ENCODE measurements at places on chromosomes 4 and X.

GRCh38 chrX:115690511-115691216, 129.7 kb downstream of the PLS3 start:
- no peak for DNase-seq

GRCh38 chr4:41176340-41176739, 38.0 kb downstream of the APBB2 start:
- no peak for DNase-seq

DNA sequence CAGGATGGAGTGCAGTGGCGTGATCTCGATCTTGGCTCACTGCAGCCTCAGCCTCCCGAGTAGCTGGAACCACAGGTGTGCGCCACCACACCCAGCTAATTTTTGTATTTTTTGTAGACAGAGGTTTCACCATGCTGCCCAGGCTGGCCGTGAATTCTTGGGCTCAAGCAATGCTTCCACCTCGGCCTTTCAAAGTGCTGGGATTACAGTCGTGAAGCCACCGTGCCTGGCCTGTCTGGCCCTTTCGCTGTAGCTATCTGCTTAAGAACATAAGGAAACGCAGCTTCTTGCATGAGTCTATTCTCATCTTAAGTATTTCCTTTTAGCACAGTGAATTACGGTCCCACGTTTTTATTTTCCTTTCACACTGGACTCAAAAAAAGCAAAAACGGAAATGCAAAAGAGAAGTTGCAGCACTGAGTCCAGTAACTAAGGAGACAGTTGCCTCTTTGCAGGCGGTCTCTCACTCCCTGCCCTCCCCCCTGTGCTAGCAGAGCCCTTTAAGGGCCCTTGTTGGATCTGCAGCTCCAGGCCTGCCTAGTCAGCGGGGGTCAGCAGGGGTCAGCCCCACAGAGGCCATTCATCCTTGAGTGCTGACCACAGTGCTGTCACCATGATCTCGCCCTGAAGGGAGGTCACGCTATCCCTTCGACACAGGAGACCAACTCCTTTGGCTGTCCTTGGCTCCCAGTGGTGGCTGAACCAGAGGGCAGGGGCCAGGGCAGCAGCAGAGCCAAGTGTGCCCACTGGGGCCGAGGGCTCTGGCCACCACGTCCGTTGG, 21.8 kb upstream of the TBC1D14 start:
- DNase-seq, result no peak

DNA sequence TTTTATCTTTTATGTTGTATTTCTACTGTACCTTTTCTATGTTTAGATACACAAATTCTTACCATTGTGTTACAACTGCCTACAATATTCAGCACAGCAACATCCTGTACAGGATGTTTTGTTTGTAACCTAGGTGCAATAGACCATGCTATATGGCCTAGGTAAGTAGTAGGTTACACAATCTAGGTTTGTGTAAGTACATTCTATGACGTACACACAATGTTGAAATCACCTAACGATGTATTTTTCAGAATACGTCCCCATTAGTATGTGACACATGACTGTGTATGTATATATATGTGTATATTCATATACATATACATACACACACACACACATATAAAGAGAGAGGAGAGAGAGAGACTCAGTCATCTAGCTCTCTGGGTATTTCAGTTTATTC, 103.5 kb downstream of the CLNK start:
- DNase-seq, result no peak

DNA sequence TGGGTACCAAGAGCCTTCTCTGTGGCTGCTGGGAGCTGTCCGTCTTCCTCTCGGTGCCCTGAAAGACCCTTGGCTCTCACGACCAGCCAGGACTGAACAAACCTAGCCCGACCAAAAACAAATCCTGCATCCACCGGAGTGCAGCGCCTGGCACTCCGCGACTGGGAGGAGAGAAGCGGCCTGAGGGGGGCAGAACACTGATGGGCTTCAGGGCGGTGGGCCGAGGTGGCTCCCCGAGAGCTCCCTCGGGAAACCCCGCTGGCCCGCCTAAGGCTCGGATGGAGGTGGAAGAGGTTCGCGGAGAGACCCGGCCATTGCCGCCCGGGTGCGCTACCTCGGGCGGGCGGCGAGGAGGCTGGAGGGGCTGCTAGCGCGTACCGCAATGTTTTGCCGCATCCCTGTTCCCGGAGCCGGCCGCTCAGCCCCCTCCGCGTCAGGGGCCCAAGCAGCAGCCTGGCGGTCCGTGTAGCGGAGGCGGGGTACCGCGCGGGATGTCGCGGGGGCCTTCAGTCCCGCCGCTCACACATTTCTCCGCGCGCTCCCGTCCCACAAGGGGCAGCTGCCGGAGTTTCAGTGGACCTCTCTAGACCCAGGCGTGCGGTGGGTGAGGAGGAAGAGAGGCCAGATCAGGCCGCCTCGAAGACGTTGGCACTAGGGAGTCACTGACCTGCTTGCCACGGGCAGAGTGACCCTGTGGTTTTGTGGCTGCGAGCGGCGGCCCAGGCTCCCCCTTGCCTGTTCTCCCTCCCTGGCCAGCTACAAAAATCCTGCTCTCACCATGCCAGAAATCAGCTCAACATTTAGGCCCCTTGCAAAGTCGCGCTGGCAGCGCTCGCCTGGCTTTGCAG, 2.2 kb downstream of the SLITRK4 start:
- no peak for DNase-seq

- no peak for DNase-seq
Measured at GRCh38 chr4:188619456-188620149, 480.4 kb downstream of the TRIML1 start.

GRCh38 chr4:15021946-15022345, 19.7 kb downstream of the CPEB2 start:
- no peak for DNase-seq

DNA sequence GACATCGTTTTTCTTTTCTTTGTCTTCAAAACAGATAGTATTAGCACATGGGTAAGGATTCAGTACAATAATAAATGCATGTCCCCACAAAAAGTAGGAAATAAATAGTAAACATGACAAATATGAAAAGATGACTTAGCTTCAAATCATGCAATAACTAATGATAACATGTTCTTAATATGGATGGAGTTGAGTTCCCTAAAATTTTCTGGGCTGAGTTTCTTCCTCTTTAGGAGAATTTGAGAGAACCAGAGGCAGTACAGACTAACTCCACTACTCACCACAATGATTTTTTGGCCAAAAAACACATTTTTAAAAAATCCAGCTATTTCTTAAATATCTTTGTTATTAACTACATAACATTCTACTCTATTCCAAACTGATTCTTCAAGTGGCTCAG, 432.3 kb upstream of the HS3ST1 start:
- DNase-seq, result no peak

- DNase-seq, result no peak
Measured at GRCh38 chrX:107442914-107443527, 6.4 kb upstream of the FRMPD3 start.

DNA sequence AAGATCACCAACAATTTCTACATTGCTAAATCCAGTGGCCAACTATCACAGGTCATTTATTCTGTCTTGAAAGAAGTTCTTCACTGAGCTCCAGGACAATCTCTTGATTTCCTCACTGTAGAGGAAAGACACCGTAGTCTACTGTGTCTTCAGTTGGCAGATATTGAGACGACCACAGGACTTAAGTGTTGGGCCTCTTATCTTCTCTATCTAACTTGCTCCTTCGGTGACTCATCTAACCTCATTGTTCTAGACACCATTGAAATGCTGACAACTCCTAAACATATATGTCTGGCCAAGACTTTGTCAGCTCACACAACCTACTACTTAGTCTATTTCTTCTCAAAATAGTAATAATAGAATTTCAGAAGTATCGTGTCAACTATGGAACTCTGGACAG, 425.8 kb downstream of the ARAP2 start:
- DNase-seq, result no peak

- no peak for DNase-seq
Measured at GRCh38 chr4:10421344-10422055, 35.7 kb downstream of the ZNF518B start.

DNA sequence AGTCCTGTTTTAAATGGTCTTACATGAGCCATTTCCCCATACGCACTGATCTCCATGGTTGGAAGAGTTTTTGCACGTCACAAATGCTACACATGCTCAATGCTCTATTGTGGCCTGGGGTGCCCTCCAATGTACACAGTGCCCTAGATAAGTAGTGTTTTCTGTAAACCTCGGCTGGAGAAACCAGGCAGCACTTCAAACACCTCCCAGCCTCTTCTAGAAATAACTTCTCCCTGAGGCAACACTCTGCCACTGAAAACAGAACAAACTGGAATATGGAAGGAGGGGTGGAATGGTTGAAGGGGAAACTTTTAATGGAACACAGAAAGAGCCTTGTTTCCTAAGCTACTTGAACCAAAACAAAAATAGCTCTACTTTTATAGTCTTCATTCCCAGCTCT, 123.9 kb upstream of the CBR4 start:
- DNase-seq, result no peak

DNA sequence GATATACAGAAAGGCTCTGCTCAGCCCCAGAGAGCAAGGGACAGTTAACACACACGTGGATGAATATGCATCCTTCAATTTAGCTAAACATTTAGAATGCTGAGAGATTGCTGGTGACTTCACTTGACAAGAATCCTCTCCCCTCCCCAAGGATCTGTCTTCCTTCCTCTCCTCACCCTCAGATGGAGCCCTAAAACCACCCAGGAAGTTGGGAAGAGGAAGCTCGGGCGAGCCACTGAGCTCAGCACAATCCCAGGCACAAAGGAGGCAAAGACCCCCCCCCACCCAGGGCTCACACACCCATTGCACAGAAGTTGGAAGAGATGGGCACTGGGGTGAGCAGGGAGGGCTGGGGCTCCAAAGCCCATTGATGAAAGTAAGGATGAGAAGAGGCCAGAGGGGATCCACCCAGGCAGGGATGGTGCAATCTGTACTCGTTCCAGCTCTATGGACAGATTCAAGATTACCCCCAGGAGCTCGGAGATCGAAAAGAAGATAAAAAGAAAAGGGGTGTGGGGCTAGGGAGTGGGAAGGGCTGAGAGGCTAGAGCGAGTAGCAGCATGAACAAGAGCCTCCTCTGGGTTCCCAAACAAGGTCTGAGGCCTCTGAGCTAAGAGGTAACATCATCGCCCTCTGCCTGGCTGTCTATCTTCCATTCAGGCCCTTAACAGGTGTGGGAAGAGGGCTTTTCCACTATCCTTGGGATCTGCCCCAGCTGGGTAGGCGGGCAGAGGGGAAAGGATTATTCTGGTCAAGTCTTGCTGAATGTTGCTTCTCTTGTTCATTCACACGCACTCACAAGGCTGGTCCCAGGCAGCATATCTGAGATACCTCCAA, 1.2 kb downstream of the TFE3 start:
- DNase-seq, result no peak

DNA sequence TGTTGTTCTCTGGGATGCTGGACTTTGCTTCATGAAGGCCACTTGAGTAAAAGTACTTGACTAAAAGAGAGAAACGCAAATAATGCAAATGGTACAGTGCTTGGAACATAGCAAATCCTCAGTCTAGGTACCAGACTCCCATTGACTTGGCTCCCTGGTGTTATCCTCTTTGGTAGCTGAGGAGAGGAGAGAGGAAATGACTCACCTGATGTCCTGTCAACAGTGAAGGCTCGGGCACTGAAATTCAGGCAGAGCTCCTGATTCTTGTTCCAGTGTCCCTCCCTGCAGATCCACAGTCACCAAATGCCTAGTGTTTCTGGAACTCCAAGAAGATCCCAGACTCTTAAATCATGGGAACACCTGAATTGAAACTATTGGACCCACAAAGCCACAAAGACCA, 22.5 kb upstream of the TCEAL4 start:
- no peak for DNase-seq

- no peak for DNase-seq
Measured at GRCh38 chr4:14359991-14360390, 642.3 kb upstream of the CPEB2 start.

DNA sequence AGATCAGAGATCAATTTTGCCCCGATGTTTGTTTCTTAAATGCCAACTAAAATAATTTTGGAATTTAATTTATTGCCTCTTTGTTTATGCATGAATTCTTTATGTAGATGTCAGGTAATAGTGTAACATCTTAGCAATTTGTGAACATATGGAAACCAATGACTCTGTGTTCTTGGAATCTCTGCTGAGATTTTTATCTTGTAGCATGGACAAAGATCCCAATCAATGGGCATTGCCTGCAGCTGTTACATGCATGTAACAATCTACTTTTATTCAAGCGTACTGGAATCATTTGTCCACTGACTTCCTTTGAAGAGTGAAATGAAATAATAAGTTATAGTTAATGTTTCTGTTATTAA, 61.6 kb upstream of the ARSJ start:
- DNase-seq, result no peak

- DNase-seq, result no peak
Measured at GRCh38 chr4:34281826-34282225, 1962.5 kb downstream of the ARAP2 start.

- no peak for DNase-seq
Measured at GRCh38 chrX:69627744-69628143, 11.8 kb downstream of the EDA start.

Measured in stimulated activated CD4-positive, alpha-beta T cell treated with anti-CD3 and anti-CD28 coated beads, Interleukin-1b, Interleukin-23, amount 100 ng/mL, for 1 hour (primary cell).